Hematopoietic multipotent progenitor cell treated with erythropoietin and hydrocortisone succinate and interleukin-3 and kit ligand, for 15 days (in vitro differentiated cells): ENCODE measurements at places on chromosomes 2 and 18.

- no peak for DNase-seq
Measured at GRCh38 chr2:219173176-219173575, 3.3 kb upstream of the SLC23A3 start.

- DNase-seq, result no peak
Measured at GRCh38 chr2:46047290-46047689, 249.9 kb upstream of the EPAS1 start.

DNA sequence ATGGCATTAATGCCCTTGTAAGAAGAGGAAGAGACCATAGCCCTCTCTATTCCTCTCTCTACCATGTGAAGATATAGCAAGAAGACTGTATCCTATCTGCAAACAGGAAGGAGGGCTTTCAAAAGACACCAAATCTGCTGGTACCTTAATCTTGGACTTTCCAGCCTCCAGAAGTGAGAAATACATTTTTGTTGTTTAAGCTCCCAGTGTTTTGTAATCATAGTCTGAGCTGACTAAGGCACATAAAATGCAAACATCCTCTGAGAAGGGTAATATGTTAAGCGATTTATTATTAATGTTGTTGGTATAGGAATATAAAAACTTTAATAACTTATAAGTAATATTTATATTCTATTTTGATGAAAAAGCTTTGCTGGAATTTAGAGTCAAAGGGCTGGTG is 559.8 kb downstream of the SUCLG1 start:
- DNase-seq, result no peak

DNA sequence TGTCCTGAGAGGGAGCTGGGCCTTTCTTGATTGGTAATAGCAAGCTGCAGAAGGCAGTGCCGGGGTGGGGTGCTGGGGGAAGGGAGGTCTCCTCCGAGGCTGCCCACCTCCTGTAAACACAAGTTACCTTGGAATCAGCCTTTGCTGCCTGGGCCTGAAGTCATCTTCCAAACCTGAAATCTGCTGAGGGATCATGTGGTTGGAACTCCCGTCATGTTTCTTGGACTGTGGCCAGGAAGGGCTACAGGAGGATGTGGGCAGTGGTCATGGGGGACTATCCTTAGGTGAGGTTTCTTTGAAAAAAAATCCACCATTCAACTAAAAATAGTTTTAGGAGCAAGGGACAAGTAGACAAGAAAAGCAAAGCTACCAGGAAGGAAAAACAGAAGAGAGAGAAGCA is 74.2 kb downstream of the CDK15 start:
- no peak for DNase-seq

GRCh38 chr2:43311276-43311675 is 84.9 kb upstream of the ZFP36L2 start:
- no peak for DNase-seq

DNA sequence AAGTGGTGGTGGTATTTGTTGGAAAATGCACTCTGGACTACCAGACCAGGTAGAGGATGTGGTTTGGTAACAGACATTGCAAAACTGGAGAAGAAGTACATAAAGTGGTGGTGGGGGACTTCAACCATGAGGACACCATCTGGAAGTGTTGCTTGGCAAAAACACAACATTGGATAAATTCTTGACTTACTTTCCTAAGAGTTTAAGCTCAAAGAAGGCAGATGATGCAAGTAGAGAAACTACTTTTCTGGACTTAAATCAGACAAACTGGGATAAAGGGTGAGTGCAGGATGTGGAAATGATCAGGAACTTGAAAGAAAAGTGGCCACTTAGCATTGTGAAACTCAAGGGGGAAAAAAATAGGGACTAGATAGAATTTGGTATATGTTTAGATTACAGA is 487.4 kb downstream of the ZEB2 start:
- no peak for DNase-seq

DNA sequence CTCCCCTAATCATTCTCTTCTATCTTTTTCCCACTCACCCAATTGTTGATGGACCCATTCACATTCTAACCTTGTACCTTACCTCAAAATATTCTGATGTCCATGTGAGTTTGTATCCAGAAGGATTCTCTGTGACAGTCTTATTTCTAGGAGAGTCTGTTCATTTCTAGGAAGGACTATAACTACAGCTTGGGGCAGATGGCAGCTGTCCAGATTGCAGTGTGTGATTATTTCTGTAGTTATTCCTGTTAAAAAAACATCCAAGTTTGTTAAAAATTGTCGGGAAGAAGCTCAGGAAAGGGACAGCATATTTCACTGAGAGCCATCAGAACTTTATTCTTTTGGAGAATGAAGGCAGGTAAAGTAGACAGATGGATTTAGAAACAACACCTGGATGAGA is 142.6 kb downstream of the RAPGEF4 start:
- DNase-seq, result no peak

- DNase-seq, result no peak
Measured at GRCh38 chr2:196635156-196635555, 4.4 kb upstream of the CCDC150 start.

- DNase-seq, result no peak
Measured at GRCh38 chr2:240140920-240141319, 462 bp upstream of the OTOS start.

DNA sequence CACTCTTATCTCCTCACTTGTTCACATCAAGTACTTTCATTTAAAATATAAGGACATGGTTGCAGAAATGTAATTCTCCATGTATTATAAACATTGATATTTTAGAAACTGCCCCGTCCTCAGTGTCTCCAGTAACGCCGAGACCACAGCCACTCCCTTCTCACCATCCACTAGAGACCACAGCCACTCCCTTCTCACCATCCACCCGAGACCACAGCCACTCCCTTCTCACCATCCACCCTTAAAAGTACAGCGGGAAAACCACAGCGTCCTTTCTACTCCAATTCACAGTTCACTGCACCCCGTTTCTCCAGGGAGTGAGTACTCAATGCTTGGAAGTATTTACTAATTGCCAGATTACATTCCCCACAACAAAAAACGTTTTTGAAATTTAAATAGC is 1452.2 kb upstream of the ACVR2A start:
- DNase-seq, result no peak

DNA sequence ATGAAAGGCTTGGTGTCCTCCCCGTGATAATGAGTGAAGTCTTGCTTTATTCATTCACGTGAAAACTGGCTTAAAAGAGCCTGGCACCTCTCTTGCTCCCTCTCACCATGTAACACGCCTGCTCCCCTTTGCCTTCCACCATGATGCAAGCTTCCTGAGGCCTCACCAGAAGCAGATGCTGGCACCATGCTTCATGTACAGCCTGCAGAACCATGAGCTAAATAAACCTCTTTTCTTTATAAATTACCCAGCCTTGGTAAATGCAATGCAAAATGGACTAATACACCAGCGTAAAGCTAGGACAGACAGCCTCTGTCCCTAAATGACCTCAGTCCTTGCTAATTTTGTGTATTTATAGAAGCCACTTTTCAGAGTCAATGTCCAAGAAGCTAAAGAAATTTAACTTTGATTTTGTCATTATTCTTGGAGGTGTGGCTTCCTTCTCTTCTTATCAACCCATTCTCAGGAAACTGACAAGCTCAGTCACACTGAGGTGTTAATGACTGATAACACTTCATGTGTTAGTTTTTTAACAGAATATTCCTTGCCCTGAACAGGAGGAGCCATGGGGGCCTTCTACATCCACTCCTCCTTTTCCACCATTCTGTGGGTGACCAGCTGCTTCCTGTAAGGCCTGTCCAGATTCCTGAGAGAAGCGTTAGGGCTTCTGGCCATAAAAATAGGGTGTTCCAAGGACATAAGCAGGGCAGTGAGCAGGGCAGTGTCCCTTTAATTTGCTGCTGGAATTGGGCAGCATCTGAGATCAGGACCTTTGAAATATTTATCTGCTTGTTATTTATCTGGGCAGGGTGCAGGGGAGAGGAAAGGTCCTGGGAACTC is 38.0 kb upstream of the EPAS1 start:
- DNase-seq, result no peak

GRCh38 chr2:226583715-226584114 is 215.9 kb downstream of the IRS1 start:
- no peak for DNase-seq

GRCh38 chr2:41204315-41204714 is 752.4 kb upstream of the SLC8A1 start:
- DNase-seq, result no peak
